Activated CD8-positive, alpha-beta memory T cell treated with anti-CD3 and anti-CD28 coated beads for 1 hour (primary cell): ENCODE measurements at places on chromosomes 11 and 22.

- DNase-seq = no peak
Observed at GRCh38 chr11:31340903-31341572, 28.5 kb downstream of the DCDC1 start.

DNA sequence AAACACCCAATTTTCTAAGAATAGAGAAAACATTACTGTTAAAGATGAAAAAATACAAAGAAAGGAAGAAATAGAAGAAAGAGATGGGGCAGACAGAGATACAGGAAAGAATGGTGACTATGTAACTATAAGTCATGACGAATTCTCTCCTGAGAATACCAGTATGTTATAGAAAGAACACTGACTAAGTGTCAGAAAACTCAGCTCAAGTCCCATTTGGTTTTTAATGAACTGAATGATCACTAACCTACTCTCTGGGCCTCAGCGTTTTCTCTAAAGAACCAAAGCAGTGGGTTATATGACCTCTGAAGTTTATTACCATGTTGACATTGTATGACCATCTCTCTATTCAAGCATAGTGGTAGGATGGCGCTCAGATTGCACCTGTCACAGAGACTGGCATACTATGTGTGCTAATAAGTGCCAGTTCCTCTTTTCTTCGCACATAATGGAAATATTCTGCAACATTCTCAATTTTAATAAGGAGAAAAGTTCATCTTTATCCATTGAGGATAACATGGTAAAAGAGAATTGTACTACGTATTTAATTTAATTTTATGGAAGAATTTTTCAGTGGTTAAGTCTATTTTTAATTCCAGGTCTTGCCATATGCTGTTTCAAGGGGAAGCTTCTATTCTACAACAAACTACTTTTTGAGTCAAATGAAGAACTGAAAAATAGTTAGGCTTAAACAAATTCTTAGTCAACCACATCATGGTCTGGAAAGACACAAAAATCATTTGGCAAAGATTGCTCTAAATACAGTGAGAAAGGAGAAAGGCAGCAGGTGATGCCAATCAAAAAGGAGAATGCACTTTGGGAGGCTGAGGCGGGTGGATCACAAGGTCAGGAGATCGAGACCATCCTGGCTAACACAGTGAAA is 25.0 kb upstream of the EED start:
- no peak for DNase-seq

DNA sequence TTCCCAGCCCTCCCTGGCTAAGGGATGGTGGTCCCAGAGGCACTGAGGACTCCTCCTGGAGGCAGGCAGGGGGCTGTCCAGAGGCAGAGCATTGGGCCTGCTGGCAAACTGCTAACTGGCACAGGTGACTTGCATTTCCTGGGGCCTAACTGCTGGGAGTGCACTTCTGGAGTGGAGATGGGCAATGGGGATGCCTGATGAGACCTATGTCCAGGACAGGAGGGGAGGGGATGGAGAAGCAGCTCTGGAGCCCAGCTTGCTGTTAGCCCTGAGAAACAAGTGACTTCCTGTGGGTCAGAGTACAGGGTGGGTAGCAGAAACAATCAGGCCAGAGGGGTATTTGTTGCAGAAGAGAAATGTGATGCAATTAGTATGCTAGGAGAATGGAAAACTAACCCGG is 253.2 kb downstream of the ST3GAL4 start:
- DNase-seq = no peak

GRCh38 chr11:133078012-133078411 is 454.3 kb downstream of the OPCML start:
- DNase-seq = no peak

DNA sequence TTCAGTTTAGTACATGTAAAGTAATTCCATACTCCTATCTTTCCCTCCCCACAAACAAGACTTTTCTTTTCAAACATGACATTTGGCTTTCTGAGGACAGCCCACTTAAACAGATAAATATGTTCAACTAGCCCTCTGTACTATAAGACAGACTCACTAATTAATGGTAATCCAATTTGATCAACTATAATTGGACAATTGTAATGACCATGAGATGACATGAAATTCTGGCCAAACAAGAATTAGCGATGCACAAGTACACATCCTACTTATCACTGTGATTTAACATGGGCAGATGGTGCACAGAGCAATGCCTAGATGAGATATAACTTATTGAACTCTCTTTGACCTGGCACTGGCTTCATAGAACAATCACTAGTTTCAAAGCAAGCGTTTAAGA is 1033.7 kb upstream of the CCDC90B start:
- DNase-seq = no peak

DNA sequence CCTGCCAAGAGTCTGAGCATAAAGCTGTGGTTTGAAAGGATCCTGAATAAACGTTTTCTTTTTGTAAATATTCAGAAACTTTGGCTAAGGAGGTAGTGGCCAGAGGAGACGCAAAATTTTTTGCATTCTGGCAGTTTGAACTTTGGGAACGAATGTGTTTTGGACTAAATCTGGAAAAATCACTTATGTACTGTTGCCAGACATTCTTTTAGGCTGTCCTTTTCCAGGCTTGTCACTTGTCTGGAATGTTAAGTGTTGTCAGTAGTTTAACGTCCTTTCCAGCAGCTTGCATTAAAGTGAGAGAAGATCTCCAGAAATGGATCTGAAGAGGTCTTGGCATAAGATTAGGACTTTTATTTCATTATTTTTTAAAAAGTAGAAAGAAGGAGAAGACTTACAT is 18.5 kb downstream of the SPECC1L start:
- no peak for DNase-seq
